Hematopoietic multipotent progenitor cell treated with erythropoietin and hydrocortisone succinate and interleukin-3 and kit ligand, for 15 days (in vitro differentiated cells): ENCODE measurements at places on chromosomes 12 and 14.

DNA sequence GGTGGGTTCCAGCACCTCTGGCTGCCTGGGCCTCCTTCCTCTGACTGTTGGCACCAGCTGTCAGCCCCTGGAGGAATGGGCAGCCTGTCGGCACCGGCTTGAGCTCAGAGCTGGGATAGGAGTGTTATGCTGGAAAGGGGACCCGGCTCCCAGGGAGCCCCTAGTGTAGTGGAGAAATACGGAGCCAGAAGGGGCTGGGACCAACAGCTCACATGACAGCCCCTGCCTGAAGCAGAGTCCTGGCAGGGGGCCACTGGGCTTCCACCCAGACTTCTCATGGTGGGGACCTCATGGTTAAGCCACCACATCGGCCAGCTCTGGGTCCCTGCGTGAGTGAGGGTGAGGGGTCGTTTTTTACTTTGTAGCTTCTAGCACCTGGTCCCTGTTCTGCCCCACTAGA is 174.5 kb downstream of the TSPAN9 start:
- DNase-seq = no peak

- no peak for DNase-seq
Measured at GRCh38 chr12:2547273-2548044, 247.3 kb upstream of the FKBP4 start.

GRCh38 chr14:100567009-100567876 is 20.0 kb downstream of the BEGAIN start:
- DNase-seq = no peak

DNA sequence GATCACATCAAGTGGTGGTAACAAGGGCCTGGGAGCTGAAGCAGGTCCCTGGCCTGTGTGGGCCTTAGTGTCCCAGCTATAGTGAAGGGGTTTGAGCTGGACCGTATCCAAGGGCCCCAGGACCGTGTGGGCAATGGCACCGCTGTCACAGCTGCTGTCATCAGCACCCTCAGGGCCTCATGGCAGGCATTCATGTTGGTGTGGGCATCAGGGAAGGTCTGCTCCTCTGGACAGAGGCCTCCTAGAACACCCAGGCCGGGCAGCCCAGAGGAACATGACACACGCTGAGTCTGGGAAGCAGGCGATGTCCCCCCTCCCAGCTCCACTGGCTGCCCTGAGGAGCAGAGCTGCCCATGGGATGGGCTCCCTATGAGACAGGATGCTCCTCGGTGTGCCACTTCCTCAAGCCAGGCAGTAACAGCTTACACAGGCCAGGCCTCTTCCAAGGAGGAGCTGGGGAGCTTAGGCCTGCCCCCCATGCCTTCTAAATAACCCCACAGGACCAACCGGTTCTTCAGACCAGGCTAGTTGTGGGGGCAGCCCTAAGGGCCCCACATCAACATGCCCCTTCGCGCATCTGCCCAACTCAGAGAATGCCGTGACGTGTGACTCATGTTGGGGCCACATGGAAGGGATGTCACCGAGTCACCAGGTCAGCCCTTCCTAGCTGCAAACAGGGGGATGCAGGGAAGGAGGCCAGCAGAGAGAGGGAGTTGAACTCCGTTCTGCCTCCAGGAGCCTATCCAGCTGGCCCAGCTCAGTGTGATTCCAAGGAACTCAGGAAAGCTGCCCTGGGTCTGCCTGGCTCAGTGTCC is 80.4 kb downstream of the PITPNM2 start:
- DNase-seq = no peak

DNA sequence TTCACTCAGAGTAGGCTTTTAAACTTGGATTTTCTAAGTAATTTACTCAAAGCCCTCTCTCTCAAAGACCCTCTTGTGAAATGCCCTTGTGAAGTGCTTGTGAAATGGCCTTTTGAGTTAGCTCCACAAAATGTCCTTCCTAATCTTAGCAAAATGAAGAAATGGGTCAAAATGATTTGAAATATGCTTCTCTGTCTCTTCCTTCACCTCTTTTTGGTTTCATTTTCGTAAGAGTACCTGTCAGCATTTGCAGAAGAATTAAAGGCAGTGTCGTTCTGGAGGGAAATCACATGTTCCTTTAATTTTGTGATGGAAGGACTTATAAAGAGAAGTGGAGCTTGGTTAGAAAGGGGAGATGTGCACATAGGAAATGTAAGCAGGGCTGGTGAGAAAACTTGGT is 93.7 kb downstream of the HMGA2 start:
- no peak for DNase-seq

GRCh38 chr14:33279865-33280264 is 341.2 kb downstream of the NPAS3 start:
- DNase-seq = no peak

DNA sequence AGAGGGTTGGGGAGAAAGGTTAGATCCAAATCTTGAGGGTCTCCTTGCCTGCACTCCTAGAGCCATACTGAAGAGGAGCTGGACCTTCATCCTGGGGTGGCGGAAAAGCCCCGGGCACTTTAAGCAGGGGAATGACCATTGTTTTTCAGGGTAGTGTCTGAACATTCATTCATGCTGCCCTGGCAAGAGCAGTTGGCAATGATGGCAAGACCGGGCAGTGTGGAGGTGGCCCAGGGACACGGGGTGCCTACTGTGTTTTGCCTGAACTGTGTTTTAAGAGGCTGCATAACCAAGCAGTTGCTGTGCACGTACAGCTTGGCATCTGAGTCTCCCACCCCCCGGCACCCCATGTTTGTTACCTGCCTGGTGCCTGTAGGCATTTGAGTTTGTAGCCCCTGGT is 14.7 kb downstream of the TPCN1 start:
- no peak for DNase-seq

DNA sequence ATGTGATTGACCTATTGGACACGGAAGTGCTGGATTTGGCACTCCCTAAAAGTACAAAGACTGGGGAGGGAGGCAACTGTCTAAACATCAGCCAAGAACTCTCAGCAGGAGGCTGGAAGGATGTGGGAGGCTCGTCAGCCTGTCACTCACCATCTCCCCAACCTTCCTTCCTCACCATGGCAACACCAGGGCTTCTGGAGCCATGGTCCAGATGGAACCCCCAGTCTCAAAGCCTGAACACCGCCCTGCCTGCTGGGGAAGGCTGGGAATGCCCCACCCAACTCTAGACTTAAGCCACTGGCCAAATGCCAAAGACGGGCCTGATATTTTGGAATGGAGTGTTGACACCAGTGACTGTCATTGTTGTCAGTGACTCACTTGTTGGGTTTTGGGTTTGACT is 55.3 kb downstream of the GALNT16 start:
- no peak for DNase-seq

DNA sequence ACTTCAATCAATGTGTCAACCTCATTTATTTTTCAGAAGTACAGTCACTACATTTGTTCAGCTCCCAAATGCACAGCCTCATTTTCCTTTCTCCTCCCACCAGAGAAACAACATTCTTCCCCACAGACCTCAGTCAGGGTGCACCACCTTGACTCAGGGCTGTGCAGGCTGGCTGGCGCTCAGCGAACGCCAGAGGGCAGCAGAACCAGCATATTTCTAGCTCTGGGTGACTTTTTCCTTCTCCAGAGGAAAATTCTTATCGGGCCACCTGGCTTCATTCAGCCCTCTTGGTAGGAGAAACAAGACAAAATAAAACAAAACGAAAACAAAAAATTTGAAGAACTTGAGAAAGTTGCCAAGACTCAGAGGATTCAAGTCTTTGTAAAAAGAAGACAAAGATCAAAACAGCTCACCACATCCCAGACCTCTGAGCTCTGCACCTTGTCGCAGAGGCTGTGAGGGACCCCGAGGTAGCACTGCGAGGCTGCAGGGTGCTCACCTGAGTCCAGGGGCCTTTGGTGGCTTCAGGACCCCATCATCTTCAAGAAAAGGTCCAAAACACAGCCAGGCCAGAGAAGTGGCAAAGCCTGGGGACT is 33.7 kb downstream of the PAH start:
- DNase-seq = no peak

- no peak for DNase-seq
Measured at GRCh38 chr14:95575840-95576473, 41.1 kb downstream of the GLRX5 start.

- DNase-seq = no peak
Measured at GRCh38 chr14:34883954-34884353, 8.8 kb upstream of the BAZ1A start.

DNA sequence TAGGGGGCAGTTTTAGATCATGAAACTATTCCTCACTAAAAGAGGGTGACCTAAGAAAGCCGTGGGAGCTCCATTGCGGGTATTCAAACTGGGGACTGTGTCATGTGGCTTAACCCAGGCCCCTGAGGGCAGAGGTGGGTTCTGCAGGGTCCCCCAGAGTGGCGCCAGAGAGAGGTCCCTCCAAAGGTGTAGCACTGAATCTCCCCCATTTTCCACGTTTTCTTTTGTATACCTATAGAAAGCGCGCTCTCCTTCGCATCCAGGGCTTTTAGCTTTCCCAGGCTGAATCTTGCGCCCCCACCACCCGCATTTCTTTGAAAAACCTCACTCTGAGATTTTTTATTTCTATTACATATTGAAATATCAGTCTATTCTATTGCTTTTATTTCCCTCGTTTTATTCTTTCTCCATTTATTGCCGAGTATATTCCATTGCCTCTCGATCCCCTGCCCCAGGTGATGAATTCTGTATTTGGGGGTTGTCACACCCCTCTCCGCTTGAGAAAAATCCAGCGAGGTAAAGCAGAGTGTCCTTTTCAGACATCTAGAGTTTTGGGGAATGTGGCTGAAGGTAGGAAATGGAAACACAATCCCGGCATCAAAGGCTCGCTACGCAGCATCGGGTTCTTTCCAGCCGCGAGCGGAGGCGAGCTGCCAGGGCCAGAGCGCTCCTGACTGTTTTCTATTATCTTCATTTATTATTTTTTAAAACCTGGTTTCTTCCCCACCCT is 870 bp upstream of the HOXC13 start:
- no peak for DNase-seq

- no peak for DNase-seq
Measured at GRCh38 chr12:110050927-110051326, 2.6 kb upstream of the C12orf76 start.

- no peak for DNase-seq
Measured at GRCh38 chr14:48430805-48431204, 755.4 kb upstream of the MDGA2 start.

- no peak for DNase-seq
Measured at GRCh38 chr12:103012884-103013283, 55.4 kb downstream of the ASCL1 start.

DNA sequence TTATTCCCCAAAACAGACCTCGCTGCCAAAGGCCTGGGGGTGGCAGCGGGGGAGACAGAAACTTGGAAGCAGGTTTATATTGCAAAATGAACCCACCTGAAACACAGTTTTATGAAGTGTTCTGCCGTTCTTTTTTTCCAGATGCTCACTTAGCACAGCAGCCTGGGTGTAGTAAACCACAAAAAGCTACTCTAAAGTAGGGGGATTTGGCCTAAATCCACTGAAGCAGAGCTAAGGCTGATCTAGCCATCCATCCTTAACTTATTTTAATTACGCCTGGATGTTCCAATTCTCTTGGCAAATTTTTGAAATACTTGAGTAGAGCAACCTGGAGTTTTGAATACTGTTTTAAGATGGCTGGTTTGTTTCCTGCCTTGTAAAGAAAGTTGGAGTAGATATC is 121.2 kb downstream of the GPR135 start:
- no peak for DNase-seq

GRCh38 chr14:68547305-68548193 is 245.3 kb downstream of the ZFP36L1 start:
- no peak for DNase-seq

DNA sequence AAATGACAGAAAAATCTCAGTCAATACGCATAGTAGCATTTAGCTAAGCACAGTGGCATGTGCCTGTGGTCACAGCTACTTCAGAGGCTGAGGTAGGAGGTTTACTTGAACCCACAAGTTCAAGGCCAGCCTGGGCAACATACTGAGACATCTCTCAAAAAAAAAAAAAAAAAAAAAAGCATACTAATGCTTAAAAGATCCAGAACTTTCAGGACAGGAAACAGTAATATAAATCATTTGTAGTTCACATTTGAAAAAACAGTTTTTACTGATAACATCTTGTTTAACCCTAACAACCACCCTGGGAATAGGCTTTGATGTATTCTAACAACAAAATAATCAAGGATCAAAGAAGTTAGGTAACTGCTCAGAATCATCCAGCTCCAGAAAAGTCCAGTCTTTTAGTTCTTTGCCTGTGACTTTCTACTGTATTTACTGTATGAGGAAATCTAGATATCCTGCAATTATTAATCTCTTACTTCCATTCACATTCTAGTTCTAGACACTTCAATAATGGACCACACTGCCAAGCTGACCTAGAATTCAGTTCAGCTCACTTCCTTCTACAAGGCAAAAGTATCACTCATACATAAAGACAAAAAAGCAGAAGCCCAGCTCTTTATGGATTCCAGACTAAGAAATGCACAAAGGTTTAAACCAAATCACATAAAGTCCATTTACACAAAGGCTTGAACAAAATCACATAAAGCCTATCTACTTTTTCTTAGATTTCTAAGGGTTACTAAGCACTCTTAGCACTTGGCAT is 28.5 kb downstream of the PAWR start:
- DNase-seq = no peak

DNA sequence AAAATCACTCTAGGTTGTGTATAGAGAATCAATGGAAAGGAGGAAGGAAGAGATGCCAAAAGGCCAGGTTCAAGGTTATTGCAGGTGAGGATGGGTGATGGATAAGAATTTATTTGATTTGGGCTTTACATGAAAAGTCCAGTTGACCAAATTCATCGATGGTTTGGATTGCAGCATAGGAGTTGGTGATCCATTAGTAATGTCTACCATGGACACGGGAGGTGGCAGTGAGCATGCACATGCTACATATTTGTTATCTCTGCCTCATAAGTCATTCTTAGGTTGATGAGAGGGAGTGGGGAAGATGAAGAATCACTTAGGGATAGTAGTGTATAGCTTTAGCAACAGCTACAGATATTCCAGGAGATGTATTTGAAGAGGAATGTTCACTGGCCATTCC is 211.4 kb downstream of the PHETA1 start:
- DNase-seq = no peak

DNA sequence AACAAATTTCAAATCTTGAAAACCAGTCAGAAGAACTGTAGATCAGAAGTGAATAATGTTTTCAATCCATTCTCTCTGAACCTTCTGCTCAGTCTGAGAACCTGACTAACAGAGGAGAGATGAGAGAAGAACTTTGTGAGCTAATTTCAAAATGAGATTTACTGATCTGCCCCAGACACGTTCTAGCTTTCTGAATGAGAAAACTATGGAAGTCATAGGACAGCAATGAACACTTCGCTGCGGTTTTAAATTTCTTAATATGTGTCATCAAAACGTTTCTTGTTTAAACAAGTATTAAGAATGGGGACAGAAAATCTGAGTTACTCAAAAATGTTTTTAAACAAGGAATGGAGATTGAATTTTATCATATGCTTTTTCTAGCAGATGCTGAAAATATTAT is 66.6 kb upstream of the FAR2 start:
- DNase-seq = no peak

- no peak for DNase-seq
Measured at GRCh38 chr12:51108136-51108535, 24.7 kb upstream of the CSRNP2 start.

DNA sequence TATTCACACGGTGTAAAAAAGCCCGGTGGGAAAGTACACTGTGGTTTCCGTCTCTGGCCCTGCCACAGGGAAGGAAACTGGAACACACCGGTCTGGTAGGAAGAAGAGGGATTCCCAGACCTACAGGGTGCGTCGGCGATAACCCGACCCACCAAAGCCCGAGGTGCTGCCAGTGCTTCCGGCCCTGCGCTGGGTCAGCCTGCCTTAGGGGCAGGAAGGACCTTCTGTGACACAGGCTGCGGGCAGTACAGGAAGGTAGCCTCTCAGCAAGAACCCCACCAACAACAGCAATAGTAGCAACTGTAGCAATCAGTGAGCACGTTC is 169.5 kb upstream of the FKBP4 start:
- no peak for DNase-seq

GRCh38 chr12:65638324-65638723 is 186.0 kb upstream of the HMGA2 start:
- no peak for DNase-seq
